Activated CD4-positive, alpha-beta T cell treated with anti-CD3 and anti-CD28 coated beads, Interleukin-10, Interleukin-2, amounts not matched to agents 100 ng/mL and 50 ng/mL, durations not matched to agents 16 hours and 8 hours (primary cell): ENCODE measurements at places on chromosomes 2 and 18.

GRCh38 chr2:100747551-100747950 is 72.4 kb upstream of the NPAS2 start:
- DNase-seq: no peak

DNA sequence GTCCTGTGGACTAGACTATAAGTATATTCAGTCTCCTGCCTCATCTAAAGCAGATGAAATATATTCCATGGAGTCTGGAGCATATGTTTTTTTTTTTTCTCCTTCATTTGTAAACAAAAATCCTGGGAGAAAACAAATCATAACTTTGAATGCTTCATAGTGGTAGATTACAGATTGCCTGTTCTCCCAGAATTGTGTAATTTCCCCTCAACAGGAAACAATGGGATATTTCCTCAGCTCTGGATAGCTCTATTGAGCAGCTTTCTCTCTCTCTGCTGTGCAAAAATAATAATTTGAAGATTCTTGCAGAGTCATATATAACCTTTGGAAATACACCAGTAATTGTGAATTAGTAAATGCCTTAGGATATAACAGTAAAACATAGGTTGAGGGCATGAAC is 1406.6 kb upstream of the ACVR2A start:
- no peak for DNase-seq

GRCh38 chr18:25495606-25496005 is 143.6 kb upstream of the ZNF521 start:
- DNase-seq: no peak

DNA sequence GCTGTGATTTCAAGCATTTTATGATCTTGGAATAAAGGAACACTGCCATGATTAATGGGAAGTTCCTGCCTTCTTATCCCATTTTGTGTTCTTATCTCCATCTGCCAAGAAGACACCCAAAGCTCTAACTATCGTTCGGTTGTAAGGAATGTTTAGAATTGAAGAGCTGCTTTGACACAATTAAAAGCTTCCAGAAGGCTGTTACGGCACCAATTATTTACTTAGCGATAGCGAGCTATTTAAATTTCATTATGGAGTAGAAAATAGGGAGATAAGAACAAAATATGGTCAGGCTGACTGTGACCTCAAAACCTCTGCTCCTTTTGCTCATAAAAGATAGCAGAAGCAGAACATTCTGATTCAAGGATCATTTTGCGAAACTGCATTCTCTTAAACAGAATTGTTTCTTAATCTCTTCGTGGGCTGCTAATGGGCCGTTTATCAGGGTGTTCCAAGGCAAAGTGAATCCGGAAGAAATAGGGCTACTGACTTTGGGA is 101.6 kb downstream of the SLC4A3 start:
- DNase-seq: no peak

- DNase-seq: no peak
Observed at GRCh38 chr18:525036-525797, 24.7 kb upstream of the COLEC12 start.

DNA sequence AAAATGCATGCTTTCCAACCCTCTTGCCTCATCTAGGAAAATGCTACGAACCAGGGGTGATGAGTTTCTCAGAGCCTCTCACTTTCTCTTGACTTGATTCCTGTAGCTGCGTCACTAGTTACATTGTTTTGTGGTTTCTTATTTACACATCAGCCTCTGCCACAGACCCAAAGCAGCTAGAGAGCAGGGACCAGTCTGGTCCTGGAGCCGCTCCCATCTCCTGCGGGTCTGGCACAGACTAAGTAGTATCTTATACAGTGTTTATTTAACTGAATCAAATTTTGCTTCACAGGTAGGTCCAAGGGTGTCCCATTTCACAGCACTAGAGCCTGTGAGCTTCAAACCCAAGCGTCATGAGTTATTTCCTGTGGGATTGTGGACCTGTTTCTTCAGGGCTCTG is 310.5 kb downstream of the MYCN start:
- no peak for DNase-seq

DNA sequence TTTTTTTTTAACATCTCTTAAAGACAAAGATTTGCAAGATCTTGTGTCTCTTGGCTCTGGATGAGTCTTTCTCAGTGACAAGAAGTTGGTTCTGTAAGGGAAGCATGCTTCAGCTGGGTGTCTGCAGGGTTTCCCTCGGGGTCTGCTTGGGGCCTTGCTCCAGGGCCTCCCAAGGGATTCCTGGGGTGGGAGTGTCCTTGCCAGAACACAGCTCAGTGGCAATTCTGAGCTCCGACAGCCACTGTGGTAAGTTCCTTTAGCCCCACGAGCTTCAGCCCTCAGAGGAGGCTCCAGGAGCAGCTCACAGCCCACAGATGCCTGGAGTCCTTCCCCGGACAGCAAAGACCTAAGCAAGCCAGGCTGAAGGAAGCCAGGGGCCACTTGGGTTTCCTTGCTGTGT is 52.4 kb downstream of the EMX1 start:
- DNase-seq: no peak

DNA sequence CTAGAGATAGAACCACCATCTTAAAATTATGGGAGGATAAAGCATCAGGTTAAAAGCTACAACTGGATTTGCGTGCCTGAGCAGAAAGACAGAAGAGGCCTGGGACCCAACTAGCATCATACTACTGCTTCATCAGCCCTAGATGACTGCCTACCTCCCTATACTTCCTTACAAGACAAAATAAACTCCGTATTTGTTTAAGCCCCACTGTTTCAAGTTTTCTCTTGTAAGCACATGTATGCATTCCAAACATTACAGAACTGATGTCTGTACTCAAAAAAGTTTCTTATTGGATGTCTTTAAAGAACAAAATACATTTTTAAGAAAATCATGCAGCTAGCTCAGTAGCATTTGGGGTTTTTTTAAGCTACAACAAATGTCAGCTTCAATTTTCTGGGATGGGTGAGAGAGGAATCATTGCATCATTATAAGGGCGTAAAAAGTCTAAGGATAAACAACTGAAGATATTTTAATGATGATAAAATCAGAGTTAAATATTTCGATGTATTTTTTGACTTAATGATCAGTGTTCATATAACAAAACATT is 213.1 kb downstream of the EXOC6B start:
- DNase-seq: no peak

DNA sequence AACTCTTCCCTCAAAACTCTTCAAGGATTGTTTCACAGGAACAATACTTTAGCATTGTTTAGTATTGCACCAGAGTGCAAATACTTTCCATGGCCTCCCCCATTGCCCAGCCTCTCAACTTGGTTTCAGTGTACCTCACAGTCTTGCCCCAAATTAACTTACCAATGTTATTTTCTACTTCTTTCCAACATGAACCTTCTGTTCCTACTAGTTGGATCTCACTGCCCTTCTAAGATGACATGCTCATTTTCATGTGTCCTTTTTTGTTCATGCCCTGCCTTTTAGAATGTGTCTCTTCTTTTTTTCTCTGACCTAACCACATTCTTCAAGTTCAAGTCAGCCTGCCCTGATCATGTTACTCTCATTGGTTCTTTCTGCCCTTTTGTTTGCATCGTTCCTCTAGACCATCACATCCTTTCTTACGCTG is 4.1 kb downstream of the SPATS2L start:
- no peak for DNase-seq

DNA sequence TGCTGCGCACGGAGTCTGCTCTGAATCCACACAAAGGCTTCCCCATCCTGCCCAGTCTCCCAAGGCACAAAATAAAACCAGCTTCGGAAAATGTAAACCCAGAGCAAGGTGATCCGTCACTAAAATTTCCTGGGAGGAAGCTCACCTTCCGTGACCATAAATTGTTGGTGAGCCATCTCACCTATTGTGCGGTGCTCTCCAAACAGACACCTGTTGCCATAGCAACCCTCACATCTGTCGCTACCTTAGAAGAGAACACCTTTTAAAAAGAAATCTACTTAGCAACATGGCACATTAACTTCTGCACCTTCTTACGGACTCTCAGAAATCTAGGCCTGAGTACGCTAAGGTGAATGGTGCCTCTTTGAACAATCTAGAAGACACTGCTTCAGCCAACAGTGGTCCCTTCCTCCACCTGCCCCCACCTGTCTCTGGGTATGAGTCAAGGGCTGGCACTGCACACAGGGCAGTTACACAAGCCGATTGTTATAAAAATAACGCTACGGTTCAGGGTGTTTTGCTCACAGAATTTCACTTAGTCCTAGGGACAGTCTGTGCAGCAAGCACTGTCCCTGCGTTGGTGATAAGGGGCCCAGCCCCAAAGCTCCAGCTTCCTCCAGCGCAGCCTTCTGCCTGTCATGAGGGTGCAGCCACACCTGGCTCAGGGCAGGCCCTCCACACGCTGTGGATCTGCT is 114.9 kb upstream of the ID2 start:
- DNase-seq: no peak

DNA sequence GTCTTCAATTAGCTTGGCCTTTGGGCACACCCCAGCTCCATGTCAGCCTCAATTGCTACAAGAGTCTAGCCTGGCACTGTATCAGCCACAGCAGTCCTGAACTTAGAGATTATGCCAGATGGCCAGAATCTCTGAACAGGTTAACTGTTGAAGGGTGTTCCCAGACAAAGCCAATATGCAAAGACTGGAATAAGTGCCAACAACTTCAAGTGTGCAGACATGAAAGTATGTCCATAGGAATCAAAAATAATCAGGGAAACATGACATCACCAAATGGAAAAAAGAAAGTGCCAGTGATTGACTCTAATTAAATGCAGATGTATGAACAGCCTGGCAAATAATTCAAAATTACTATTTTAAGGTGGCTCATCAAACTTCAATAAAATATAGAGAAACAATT is 98.5 kb upstream of the DOCK10 start:
- DNase-seq: no peak

- no peak for DNase-seq
Observed at GRCh38 chr18:2880473-2880872, 33.7 kb downstream of the EMILIN2 start.

DNA sequence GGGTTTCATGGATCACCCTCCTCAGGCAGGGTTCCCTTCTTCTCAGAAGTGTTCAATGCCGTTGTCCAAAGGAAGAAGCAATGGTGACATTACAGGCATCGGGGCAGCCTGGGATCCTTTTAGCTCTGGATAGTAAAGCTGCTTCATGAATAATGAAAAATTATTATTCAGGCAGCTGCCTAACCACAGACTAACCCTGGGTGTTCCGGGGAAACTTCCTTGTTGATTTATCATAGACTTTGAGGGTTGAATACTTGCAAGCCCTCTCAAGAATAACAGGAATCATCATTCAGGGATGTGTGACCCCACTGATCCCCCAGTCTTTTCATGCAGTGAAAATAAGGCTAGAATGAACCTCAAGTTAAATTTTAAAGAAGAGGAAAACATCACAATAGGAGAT is 419.4 kb downstream of the MEIS1 start:
- no peak for DNase-seq

DNA sequence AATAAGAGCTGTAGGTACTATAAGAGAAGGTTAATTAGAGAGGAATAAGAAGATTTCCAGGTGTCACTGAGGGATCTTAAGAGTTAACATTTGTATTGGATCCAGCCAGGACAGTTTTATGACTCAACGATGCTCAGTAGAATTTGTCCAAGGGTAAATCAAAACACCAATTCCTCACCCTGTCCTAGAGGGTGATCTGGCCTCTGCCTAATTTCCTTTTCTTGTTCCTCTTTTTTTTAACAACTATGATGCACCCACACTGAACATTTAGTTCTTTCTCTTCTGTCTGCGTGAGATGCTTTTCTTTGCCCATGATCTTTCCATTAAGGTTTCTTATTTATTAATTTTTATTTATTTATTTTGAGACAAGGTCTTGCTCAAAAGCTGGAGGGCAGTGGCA is 92.0 kb downstream of the PMS1 start:
- DNase-seq: no peak

DNA sequence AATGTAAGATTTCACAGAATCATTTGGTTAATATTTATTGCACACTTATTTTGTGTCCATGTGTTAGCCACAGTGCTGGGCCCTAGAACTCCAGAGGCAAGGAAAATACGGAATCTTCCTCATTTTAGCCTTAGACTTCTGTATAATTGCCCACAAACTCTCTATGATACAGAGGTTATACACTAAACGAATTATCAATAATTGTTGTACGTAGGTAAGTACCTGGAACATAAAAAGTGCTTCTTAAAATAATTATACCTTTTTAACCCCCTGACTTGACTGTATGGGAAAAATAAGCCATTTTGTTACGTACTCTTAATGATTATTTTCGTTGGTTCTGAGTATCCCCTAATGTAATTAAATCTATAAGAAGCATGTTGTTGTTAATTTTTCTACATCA is 119.4 kb downstream of the ARHGAP15 start:
- DNase-seq: no peak

DNA sequence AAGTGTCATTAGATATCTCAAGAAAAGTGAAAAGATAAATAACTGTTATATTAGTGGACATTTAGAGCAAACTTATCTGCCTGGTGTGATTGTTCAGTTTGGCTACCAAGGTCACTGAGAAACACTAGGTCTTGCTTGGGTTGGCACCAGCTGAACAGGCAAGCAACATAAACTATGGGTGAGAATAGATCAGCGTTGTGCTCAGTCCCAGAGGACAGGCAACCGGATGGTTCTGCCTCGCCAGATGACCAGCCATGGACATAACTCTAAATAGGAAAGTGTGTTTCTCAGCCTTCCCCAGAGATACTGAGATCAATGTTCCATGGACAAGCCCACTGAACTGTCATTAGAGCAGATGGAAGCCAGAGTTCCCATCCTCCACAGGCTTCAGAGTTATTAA is 203.4 kb upstream of the VRK2 start:
- DNase-seq: no peak

DNA sequence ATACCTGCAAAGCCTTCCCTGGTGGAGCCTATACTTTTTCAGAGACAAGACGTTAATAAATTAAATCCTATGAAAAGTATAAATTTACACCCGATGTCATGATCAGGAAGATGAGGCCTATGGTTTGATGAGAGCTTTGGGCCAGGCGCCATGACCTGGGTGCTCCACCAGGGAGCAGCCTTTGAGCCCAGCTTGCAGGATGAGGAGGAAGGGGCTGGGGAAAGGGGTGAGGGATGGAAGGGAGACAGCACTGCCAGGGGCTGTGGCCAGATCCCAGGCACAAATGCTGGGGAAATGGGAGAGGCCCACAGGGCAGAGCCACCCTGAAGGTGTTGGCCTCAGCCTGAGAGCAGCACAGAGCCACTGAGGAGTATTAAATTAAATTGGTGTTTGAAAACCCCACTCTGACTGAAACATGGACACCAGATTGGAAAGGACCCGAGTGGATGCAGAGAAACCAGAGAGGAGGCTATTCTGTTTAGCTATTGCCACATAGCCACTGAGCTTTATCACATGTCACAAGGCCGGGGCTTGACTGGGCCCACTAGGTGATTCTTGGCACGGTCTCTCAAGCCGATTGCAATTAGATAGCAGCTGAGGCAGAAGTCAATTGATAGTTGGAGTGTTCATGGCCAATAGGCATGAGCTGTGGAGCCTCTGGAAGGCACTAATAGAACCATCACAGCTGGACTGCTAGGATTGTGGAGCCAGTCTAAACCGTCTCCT is 9.6 kb upstream of the FAHD2A start:
- DNase-seq: no peak

GRCh38 chr2:73896362-73897239 is 3.8 kb downstream of the ACTG2 start:
- peak; percentile 72 for DNase-seq

- peak; percentile 23 for DNase-seq
Observed at GRCh38 chr2:73886357-73886756, 6.5 kb upstream of the ACTG2 start.
